ENCODE measurements at places on chromosomes 5 and 9. TPM values are rescaled to one million over a fixed set of nuclear protein-coding genes. Genes with fewer than 3 reads are reported as not detected.

ACOT12 gene
- not detected for total RNA-seq

SLC46A2 gene
- 7.0 TPM for total RNA-seq

- no peak for DNase-seq
Observed at GRCh38 chr5:91307048-91307447, 76.1 kb downstream of the ARRDC3 start.

GRCh38 chr9:404234-404633 lies 189.6 kb downstream of the DOCK8 start:
- DNase-seq = no peak

All from left lung (tissue), 14 donors.